Anterior cingulate cortex (tissue), 58 donors: ENCODE measurements at places on chromosomes 4 and X.

- no peak for DNase-seq
These were observed 235.9 kb downstream of the SPIN4 start for GRCh38 chrX:63115196-63115595.

- DNase-seq = no peak
These were observed 90.6 kb upstream of the WWC2 start for GRCh38 chr4:183008492-183008891.

GRCh38 chr4:14965071-14965470 lies 37.2 kb upstream of the CPEB2 start:
- no peak for DNase-seq

GRCh38 chr4:102807345-102807744 lies 20.0 kb downstream of the UBE2D3 start:
- no peak for DNase-seq

- DNase-seq = peak; percentile 2
These were observed 670.3 kb upstream of the FAM241A start for GRCh38 chr4:111475001-111475400.

DNA sequence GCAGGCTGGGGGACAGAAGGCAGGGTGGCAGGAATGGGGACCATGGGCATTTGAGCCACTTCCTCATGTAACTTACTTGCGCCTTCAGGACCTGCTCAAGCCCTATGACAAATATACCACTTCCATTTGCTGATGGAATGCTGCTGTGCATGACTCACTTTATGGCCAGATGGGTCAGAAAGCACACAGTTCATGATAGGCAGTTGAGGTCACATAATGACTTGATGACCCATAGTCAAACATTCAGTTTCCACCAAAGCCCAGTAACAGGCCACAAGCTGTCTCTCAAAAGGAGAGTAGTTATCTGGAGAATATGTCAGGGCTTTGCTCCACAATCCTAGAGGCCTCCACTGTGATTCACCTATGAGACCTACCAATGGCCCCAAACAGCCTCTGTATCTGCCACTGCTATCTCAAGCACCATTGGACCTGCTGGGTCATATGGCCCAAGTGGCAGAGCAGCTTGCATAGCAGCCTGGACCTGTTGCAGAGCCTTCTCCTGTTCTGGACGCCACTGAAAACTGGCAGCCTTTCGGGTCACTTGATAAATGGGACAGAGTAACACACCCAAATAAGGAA lies 5.3 kb upstream of the PAPSS1 start:
- no peak for DNase-seq

DNA sequence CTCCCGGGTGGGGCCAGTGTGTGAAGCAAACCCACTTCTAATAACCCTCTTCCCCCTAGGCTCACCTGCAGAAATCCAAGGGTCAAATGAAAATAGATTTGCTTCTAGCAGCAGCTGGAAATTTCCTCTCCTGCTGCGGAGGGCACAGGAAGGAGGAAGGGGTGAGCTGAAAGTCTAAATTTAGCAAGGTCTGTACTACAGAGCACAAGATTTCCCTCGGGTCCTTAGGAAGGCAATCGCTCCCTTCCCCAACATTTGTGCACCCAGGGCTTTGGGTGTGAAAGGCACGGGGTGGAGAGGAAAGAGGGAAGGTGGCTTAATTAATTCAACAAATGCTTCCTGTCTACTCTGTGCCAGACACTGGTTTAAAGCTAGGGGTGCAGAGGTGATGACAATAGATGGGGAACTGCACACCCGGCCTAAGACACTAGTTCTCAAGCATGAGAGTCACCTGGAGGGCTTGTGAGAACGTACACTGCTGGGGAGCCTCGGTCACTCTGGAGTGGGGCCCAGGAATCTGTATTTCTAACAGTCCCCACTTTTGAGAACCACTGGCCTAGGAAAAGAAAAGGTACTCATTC lies 204.4 kb downstream of the NSUN7 start:
- DNase-seq = no peak

DNA sequence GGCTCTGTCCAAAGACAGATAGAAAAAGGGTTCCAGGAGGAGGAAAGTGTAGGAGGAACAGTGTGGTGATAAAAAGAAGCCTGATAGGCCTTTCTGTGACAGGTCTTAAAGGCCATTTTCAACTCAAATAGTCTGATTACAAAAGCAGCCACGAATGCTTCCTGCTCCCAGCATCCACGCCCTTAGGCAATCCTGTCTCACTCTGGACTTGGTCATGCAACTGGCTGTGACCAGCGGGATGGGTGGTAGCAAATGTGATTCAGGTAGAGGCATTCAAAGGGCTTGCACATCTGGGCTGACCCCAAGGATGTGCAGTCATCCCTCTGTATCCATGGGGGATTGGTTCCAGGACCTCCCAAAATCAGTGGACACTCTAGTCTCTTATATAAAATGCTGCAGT lies 14.4 kb upstream of the SEPSECS start:
- DNase-seq = no peak

- DNase-seq = no peak
These were observed 13.9 kb downstream of the ALB start for GRCh38 chr4:73417973-73418372.

DNA sequence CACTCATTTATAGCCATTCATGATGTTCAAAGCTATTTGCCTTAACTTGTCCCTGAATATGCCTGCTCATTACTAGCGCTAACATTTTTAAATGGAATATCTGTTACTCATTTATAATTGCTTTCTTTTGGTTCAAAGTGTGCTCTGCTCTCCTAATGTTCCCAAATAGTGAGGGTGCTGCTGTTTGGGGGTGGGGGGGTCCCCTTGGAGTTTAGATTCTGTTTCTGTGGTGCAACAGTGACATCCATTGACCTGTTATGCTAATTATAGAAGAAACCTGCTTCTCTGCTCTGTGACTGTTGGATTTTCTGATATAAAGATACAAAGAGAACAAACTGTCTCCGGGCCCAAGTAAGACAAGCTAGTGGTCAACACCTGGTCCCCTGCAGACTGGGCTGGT lies 222.4 kb downstream of the SHROOM3 start:
- DNase-seq = no peak

GRCh38 chr4:78612398-78613178 lies 61.0 kb downstream of the ANXA3 start:
- DNase-seq = no peak

- DNase-seq = no peak
These were observed 104.2 kb downstream of the CHRDL1 start for GRCh38 chrX:110691446-110691845.

- no peak for DNase-seq
These were observed 2.3 kb upstream of the KDM5C start for GRCh38 chrX:53227224-53227765.

- peak; percentile 36 for DNase-seq
These were observed 577 bp upstream of the PIM2 start for GRCh38 chrX:48919360-48919841.

- DNase-seq = no peak
These were observed 5.7 kb downstream of the PSAPL1 start for GRCh38 chr4:7429069-7429416.

GRCh38 chr4:7167706-7168105 lies 24.6 kb upstream of the SORCS2 start:
- no peak for DNase-seq

- no peak for DNase-seq
These were observed 33.3 kb upstream of the DSPP start for GRCh38 chr4:87574996-87575395.

DNA sequence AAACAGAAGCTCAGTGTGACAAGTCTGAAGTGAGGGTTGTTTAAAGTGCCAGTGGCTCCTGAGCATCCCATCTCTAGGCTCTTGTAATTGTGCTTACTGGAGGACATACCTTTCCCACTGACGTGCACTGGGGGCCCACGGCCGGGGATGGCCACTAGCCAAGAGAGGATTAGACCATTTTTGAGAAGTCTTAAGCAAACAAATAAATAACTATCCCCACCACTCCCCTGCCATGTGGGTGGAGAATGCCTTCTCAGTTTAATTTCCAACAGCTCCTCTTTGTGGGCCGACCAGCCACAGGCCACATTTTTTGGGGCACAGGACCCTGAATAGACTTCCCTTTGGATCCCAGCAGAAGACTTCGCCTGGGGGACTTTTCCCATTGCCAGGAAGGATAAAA lies 125.0 kb upstream of the MSX1 start:
- no peak for DNase-seq

- DNase-seq = no peak
These were observed 25.6 kb downstream of the CHM start for GRCh38 chrX:86021652-86022289.

- DNase-seq = no peak
These were observed 195.2 kb upstream of the ANXA10 start for GRCh38 chr4:167897116-167897515.

DNA sequence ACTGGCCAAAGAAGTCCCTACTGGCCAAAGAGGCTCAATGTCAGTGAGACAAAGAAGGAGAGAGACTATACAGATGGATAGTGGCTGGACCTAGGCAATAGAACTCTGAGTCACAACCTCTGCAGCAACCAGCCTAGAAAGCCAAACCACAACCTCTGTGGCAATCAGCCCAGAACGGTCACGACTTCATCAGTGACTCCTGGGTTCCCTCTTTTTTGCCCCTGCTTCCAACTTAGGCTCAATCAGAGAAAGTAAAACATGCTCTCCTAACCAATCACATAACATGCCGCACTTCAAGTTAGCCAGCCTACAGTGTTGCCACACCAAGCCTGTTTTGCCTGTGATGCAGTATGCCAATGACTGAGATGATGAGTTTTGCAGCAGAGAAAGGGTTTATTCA lies 203.4 kb downstream of the ANAPC10 start:
- DNase-seq = no peak

- no peak for DNase-seq
These were observed 17.2 kb downstream of the NKX6-1 start for GRCh38 chr4:84481860-84482245.

DNA sequence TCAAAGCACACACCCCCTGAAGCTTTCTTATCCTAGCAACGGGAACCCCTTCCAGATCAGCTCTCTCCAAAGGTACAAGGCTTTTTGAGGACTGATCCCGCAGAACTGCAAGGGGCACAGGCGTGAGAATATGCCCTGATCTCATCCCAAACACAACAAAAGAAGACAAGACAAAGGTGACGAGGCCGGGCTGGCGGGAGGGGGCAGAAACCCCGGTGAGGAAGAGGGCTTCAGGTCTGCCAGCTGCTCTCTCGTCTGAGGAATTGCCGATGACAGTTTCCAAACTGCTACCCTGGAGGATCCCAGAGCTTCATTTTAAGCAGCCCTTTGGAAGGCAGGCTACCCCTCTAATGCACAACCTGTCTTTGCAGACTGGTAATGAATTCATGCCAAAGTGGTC lies 3.4 kb downstream of the HCFC1 start:
- DNase-seq = no peak

DNA sequence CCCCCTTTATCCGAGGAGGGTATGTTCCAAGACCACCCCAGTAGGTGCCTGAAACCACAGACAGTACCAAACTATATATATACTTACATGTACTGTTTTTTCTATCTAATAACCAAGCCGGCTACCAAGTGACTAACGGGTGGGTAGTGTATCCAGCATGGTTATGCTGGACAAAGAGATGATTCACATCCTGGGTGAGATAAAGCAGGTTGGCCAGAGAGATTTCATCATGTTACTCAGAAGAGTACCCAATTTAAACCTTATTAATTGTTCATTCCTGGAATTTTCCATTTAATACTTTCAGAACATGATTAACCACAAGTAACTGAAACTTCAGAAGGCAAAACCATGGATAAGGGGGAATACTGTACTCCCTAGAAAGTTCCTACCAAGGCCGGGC lies 46.5 kb downstream of the RFC1 start:
- DNase-seq = no peak

- no peak for DNase-seq
These were observed 3.0 kb downstream of the ATP8A1 start for GRCh38 chr4:42653626-42654560.

DNA sequence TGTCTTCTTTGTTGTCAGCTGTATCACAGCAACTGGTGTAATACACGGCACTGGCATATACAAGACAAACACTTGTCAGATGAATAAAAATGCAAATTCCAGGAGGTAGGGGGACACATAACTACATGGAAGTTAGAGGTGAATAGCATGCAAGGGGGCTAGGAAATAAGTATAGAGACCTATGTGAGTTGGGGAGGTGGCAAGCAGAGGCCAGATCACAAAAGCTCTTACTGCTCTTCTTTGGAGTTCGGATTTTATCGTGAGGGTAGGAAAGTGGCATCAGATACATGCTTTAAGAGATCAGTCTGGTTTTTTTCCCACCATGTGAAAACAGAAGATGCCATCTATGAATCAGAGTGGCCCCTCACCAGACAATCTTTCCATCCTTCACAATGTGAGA lies 2.8 kb upstream of the SRP72 start:
- no peak for DNase-seq

DNA sequence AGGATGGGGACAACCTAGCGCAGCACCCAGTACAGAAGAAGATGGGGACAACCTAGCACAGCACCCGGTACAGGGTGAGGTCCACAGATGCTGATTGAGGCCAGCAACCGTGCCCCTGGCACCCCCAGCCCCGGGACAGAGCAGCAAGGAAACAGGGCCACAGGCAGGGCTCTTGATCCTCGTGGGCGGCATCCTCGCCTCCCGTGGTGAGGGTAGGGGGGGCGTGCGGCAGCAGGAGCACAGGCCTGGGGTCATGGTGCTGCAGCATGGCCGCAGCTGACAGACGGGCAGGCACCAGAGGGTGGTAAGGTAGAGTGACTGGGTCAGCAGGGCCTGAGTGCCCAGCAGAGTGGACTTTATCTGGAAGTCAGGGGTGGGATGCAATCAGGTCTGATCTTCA lies 89.5 kb downstream of the HMX1 start:
- no peak for DNase-seq

DNA sequence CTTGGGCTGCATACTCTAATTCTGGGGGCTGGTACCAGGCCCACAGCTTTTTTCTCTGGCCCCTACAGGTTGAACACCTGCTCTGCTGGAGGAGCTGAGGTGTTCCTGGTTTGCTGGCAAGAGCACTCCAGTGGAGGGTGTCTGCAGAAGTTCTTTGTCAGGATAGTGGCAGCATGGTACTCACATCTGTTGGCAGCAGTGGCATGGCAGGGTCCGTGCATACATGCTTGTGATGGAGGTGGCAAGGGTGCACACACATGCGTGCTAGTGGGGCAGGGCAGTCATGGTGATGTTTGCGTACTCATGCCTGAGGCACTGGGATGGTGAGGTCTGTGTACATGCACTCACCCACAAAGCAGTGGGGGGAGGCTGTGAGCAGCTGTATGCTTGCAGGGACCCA lies 235.5 kb upstream of the KLF8 start:
- DNase-seq = no peak

- no peak for DNase-seq
These were observed 13.0 kb upstream of the ARX start for GRCh38 chrX:25028726-25029125.

GRCh38 chrX:22481436-22481835 lies 208.7 kb downstream of the CBLL2 start:
- DNase-seq = no peak

GRCh38 chr4:47639531-47639930 lies 154.5 kb downstream of the ATP10D start:
- no peak for DNase-seq

DNA sequence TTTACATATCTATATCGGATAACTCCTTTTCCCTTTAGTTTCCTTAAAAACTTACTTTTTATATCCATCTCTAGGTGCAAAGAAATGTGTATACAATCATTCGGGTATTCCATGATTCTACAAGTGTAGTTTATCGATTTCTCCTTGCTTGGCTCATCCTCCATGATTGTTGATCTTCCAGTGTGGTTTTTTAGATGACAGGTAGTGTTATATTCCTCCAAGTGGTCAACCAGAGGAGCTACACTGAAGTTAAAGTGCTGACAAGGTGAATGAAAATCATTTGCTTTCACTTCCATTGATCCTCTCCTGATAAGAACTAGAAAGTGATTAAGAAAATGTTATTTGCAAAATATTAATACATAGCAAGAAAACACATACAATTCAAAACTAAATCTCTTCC lies 38.5 kb downstream of the TMEM156 start:
- DNase-seq = no peak

- DNase-seq = no peak
These were observed 177.8 kb upstream of the DKK2 start for GRCh38 chr4:107213880-107214279.
